ENCODE measurements at places on chromosomes 2 and 18. TPM values are rescaled to one million over a fixed set of nuclear protein-coding genes. Genes with fewer than 3 reads are reported as not detected.

- no peak for DNase-seq
- H3K4me3 ChIP-seq, result no peak overlapping the region
- no peak overlapping the region for H3K27ac ChIP-seq
- H3K27me3 ChIP-seq, result no peaks in the 10 kb centered on the region
- H3K36me3 ChIP-seq, result no peaks in the 10 kb centered on the region
Measured at GRCh38 chr2:43540021-43540779, 55.6 kb downstream of the THADA start.

DNA sequence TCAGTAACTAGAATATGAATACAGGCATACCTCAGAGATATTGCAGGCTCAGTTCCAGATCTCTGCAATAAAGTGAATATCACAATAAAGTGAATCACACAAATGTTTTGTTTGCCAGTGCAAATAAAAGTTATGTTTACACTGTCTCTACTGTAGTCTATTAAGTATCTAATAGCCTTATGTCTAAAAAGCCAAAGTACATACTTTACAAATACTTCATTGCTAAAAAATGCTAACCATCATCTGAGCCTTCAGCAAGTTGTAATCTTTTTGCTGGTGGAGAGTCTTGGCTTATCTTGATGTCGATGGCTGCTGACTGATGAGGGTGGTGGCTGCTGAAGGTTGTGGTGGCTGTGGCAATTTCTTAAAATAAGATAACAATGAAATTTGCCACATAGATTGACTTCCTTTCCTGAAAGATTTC, 159.4 kb downstream of the MYO1B start:
- H3K27me3 ChIP-seq, result no peaks in the 10 kb centered on the region
- no peaks in the 10 kb centered on the region for H3K4me1 ChIP-seq
- no peak overlapping the region for H3K4me3 ChIP-seq
- no peak overlapping the region for H3K27ac ChIP-seq

DNA sequence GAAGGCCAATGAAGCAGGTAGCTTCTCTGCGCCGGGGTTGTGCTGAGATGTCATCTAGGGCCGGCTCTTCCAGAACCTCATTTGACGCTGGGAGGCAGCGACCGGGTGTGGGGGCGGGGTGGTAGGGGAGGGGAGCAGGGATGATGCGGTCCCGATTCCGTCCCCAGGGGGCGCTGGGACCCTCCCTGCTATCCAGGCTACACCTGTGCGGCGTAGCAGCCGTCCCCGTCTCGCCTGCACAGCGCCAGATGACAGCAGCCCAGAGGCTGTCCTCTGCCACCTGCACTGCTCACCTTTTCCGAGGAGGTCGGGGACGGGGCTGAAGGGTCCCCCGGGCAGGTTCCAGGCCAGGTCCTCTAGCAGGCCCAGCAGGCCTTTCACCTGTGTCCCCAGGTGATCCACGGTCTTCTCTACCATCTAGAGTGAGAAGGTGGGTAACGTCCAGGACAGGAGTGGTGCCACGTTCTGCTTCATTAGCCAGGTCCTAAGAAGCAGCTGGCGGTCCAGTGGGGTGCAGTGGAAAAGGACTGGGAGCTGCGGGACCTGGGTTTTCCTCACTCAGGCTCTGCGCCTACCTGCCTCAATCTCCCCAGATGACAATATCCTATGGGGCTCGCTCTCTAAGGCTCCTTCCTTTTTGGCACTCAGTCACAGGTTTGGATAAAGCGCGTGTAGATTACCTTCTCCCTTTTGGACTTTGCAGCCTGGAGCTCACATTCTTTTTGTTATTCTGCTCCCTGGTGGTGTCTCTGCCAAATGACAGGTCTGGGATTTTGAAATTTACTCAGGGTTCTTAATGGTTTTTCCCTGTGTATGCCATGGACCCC, 56.0 kb upstream of the RAB6C start:
- no peaks in the 10 kb centered on the region for H3K36me3 ChIP-seq
- H3K4me1 ChIP-seq, result no peaks in the 10 kb centered on the region
- H3K27me3 ChIP-seq, result peaks cover 7% of the 10 kb centered on the region
- H3K27ac ChIP-seq, result no peak overlapping the region
- no peak overlapping the region for H3K4me3 ChIP-seq
- DNase-seq, result peak; percentile 2

GRCh38 chr2:159455330-159455918, 160.9 kb downstream of the BAZ2B start:
- no peak overlapping the region for H3K27ac ChIP-seq
- no peak for DNase-seq
- peaks cover 26% of the 10 kb centered on the region for H3K4me1 ChIP-seq
- no peaks in the 10 kb centered on the region for H3K27me3 ChIP-seq
- H3K36me3 ChIP-seq, result no peaks in the 10 kb centered on the region
- H3K4me3 ChIP-seq, result no peak overlapping the region

- no peaks in the 10 kb centered on the region for H3K36me3 ChIP-seq
- H3K4me3 ChIP-seq, result no peak overlapping the region
- no peak overlapping the region for H3K27ac ChIP-seq
- H3K4me1 ChIP-seq, result no peaks in the 10 kb centered on the region
- no peaks in the 10 kb centered on the region for H3K27me3 ChIP-seq
Measured at GRCh38 chr18:10015941-10016819, 102.4 kb downstream of the VAPA start.

DNA sequence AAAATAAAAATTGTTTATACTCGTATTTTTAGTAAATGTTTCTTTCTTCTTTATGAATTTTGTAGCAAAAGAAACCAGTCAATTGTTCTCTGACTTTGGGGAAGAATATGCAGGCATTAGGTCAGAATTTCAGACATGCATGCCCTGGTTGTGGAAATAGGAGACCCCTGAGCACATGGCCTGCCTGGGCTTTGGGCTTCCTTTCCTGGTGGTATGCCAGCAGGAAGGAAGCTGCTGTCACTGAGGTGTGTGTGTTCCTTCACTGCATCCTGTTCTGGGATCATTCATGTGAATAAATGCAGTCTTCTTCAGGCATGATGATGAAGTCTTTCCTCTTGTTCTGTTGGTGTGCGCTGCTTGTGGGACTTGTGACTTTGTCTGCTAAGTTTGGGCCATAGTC, 920.2 kb upstream of the VRK2 start:
- no peaks in the 10 kb centered on the region for H3K36me3 ChIP-seq
- H3K27me3 ChIP-seq, result no peaks in the 10 kb centered on the region
- no peak for DNase-seq
- no peak overlapping the region for H3K27ac ChIP-seq
- H3K4me1 ChIP-seq, result no peaks in the 10 kb centered on the region

DNA sequence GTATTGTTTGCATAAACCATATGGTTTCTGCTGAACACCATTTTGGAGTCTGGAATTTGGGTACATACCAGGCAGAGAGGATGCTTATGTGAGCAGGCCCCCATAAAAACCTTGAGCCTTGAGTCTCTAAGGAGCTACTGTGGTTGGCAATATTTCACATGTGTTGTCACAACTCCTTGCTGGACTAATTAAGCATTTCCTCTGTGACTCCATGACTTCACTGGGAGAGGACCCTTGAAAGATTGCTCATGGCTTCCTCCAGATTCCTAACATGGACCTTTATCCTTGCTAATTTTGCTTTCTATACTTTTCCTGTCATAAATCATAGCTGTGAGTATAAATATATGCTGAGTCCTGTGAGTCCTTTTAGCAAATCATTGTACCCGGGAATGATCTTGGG, 7.6 kb upstream of the COQ10B start:
- H3K36me3 ChIP-seq, result no peaks in the 10 kb centered on the region
- H3K4me3 ChIP-seq, result no peak overlapping the region
- DNase-seq, result no peak
- no peaks in the 10 kb centered on the region for H3K27me3 ChIP-seq

DNA sequence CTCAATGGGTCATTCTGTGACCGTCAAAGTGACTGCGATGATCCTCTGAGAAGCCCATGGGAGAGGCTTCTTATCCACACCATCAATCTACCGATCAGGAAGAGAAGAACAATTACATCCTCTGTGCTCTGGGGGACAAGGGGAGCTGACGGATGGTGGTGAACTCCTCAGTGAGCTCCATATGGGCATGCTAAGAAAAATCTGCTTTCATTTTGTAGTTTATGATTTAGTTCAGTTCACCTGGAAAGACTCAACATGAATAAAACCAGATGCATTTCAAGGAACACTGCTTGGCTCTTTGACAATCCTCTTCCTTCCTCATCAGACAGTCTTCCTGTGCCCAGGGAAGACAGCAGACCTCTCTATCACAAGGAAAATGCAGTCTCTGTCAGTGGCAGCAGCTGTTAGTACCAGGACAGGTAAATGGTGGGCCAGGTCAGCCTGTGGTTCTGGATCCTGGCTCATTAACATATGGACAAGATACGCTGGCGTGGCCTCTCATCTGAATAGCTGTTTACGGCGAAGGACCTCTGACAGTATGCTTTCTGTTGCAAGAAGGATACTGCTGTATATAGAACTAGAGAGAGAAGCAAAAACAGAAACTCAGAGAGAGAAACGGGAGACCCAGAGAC, 176.9 kb downstream of the BCL2 start:
- no peak overlapping the region for H3K27ac ChIP-seq
- no peak overlapping the region for H3K4me3 ChIP-seq
- peaks cover 51% of the 10 kb centered on the region for H3K4me1 ChIP-seq
- no peak for DNase-seq
- H3K36me3 ChIP-seq, result peaks cover 16% of the 10 kb centered on the region

- H3K27me3 ChIP-seq, result no peaks in the 10 kb centered on the region
- peaks cover 6% of the 10 kb centered on the region for H3K4me1 ChIP-seq
- H3K36me3 ChIP-seq, result no peaks in the 10 kb centered on the region
Measured at GRCh38 chr2:168439536-168439935, 16.5 kb upstream of the CERS6 start.

EMX1 gene
- not detected for polyA plus RNA-seq

CIB4 gene
- polyA plus RNA-seq, result not detected

RPL37A gene
- 3,751 TPM for polyA plus RNA-seq

GRP gene
- not detected for polyA plus RNA-seq
